ENCODE measurements at places on chromosomes 5 and 9. TPM values are rescaled to one million over a fixed set of nuclear protein-coding genes. Genes with fewer than 3 reads are reported as not detected.

DNA sequence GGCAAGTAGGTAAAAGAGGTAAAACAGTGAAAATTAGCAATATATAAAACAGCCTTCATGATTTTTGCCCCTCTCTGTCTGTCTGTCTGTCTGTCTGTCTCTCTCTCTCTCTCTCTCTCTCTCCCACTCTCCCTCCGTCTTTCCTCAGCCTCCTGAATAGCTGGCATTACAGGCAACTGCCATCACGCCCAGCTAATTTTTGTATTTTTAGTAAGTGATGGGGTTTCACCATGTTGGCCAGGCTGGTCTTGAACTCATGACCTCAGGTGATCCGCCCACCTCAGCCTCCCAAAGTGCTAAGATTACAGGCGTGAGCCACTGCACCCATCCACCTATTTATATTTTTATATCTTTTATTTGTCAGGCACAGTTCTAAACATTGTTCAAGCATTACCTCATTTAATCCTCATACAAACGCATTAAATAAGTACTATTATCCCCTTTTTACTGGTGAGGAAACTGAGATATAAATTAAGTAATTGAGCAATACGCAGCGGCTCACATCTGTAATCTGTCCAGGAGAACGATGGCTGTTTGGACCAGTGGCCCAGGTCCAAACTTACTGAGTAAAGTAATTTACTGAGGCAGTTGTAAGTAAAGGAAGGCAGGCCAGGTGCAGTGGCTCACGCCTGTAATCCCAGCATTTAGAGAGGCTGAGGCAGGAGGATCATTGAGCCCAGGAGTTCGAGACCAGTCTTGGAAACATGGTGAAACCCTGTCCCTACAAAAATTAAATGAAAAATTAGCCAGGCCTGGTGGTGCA, 60.9 kb downstream of the UBE2R2 start:
- DNase-seq = no peak

DNA sequence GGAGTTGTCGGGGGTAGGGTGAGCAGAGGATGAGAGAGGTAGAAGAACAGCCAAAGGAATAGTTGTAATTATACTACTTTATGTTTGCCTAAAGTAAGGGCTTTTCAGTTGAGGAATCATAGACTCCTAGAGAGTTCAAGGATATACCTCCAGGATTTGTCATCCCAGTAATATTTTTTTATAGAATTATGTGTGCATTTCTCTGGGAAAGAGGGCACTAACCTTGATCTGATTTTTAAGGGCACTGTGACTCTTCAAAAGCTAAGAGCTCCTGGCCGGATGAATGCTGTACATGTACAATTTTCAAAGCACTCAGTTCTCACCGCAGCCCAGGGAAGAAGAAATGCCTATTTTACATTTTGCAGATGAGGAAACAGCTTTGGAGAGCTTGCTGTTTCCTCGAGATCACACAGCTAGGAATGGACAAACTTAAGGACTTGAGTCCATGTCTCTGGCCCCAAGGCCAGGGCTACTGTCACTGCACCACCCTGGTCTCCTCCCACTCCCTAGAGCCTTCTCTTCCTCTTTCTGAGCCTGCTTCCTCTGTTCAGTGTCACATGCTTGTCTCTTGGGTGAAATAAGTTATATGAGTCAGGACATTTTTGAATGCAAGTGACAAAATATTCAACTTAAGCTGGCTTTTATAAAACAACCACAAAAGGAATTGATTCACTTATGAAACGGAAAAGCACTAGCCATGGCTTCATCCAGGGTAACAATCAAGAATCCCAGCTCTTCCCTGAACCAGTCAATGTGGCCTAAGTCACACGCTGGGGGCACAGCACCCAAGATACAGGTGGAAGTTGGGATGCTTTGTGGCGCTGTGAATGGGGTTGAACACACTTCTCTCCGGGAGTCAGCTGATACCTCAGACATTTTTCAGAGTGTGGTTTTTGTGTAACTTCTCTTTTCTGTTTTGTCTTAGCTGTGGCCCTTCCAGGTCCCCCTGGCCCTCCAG, 45.7 kb upstream of the TGFBR1 start:
- no peak for DNase-seq

DNA sequence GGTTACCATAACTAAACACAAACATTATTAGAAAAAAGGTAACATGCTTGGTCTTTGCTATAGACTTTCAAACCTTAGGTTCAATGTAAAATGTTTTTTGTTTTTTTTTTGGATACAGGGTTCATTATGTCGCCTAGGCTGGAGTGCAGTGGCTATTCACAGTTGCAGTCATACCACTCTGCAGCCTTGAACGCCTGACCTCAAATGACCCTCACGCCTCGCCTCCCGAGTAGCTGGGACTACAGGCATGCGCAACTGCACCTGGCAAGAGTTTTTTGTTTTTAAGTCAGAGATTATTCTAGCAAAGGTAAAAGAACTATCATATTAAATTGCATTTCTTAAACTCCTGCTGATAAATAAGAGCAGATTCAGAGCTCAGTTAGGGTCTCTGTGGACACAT, 55.1 kb upstream of the NR5A1 start:
- no peak for DNase-seq

NFIL3 gene
- 18.5 TPM for total RNA-seq

Data from activated naive CD8-positive, alpha-beta T cell treated with anti-CD3 and anti-CD28 coated beads, Interleukin-2, amount 10 ng/mL, durations not matched to agents 7 days and 5 days (primary cell).